ENCODE measurements at places on chromosomes 6 and 20.

DNA sequence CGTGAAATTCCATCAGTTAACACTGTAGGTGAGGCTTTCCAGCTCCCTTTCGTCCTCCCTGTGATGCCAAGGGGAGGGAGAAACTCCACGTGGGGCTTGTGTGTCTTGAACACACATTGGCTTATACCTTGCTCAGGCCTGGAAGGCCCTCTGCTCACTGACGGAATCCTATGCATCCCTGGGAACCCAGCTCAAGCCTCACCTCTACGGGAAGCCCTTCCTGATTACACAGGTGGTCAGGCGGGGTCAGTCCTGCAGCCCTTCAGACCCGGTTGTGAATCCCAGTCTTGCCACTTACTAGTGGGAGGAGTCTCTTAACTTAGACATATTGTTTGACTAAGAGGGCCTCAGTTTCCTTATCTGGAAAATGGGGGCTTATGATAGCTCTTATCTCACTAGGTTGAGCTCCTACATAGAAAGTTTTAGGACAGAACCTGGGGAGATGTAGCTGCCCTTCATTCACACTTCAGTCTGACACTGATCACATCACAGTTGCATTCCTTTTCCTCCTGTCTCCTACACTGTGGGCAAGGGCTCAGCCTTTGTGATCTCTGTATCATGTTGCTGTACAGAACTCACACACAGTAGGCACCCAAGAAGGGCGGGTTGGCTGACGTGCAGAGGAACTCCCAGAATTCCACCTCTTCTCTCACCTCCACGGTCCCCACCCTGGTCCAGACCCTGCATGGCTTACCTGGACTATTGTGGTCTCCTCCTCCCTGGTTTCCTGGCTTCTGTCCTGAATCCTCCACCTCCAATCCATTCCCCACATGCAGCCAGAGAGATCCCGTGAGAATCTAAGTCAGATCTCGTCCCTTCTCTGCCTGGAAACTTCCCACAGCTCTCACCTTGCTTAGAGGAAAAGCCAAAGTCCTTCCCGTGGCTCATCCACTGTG lies 129.6 kb downstream of the CEBPB start:
- no peak for DNase-seq

DNA sequence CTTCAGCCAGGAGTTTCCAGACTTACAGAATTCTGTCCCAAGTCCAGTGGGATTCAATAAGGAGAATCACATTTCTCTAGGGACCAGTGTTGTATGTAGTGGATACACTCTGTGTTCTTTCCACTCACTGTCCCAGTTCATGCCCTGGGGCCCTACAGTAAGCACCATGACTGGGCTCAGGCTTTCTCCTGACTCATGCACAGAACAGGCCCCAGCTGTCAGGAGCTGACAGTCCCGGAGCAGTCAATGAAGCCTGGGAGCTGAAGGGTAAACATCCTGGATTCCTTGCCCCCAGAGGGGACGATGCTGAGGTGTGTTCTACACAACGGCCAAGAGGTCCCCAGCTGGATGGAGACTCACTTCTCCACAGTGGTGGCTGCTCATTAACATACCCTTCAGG lies 40.2 kb upstream of the LRFN2 start:
- DNase-seq = no peak

DNA sequence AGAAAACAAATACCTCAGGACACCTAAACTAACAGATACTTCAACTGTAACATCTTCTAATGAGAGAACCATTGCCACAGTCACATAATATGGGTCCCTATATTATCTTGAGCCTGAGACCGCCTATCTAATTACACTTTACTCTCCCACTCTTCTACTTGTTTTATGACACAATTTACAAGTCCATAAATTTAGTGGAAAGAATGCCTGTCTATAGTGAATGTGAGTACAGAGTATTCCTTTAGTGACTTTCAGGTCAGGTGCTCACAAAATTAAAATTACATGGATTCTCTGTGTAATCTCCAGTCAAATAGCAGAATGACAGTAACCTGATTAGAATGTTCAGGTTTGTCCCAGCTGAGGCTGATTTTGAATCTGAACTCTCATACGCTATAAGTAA lies 624.1 kb downstream of the PKHD1 start:
- DNase-seq = no peak

DNA sequence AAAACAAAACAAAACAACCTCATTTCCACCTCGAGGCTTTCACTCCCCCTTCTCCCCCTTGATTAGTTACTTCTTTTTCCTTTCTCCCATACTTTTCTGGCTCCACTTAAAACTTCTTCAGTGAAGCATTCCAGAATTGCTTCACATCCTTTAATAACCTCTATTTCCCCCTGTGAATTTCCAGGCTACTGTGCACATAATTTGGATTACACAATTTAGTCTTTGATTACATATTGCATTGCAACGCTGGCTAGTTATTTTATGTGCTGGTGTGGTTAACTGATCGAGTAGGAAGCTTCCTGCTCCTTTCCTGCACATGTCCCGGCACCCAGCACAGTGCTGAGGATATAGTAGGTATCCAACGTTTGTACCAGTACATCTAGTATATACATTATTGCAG lies 28.1 kb upstream of the EEF1E1 start:
- no peak for DNase-seq

- no peak for DNase-seq
Measured at GRCh38 chr6:36626636-36627035, 32.5 kb downstream of the SRSF3 start.
